ENCODE measurements at places on chromosomes 1 and 21. TPM values are rescaled to one million over a fixed set of nuclear protein-coding genes. Genes with fewer than 3 reads are reported as not detected.

Gene TOR1AIP1
- 64.6 TPM for total RNA-seq

Gene RAB42
- 6.1 TPM for total RNA-seq

Gene TRAF3IP3
- total RNA-seq: not detected

DNA sequence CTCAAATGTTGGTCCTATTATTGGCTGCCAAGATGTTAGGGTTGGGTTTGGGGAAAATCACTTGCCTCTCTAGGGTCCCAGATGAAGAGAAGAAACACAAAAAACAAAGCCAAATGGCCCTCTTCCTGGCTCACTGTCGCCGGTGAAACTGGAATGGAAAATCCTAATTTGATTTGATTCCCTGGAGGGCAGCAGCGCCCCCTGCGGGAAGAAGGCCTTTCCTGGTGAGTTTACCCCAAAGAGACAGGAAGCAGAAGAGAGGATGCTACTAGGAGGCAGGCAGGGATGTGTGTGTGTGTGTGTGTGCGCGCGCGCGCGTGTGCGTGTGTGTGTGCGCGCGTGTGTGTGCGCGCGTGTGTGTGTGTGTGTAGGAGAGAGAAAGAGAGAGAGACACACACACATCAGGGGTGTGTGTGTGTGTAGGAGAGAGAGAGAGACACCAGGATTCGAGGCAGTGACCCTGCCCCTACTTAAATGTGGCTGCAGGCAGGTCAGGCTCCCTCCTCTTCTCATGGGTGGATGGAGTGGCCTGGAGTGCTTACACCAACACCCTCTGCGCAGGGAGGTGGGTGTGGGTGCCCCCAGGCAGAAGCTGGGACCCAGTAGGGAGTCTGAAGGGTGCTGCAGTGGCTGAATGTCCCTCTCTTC lies 3.1 kb upstream of the SELENON start:
- DNase-seq: peak; percentile 81

DNA sequence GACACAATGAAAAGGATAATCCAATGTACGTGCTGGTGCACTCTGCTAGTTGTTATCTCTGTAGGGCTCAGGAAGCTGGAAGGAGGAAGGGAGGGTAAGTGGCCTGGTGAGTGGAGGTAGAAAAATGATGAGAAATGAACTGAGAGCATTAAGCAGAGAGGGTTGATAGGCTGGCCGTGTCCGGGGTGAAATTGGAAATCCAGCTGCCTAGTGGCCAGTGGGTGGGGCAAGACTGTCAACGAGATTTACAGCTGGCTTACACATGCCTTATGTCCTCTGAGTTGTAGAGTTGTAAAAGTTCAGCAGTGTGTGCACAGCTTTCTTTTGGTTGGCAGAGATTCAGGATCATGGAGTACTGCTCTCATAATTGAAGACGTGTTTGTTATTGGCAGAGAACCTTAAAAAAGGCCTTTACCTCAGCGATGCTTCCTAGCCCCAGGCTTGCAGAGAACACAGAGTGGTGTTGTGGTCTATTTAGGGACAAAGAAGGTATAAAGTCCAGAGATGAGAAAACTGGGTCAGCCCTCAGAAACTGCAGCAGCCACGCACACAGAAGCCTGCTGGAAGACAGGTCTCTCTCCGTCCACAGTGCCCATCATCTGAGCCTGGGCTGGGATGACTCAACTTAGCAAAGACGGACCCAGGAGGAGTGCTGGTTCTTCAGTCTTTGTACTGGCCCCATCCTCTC lies 132.4 kb downstream of the EDEM3 start:
- DNase-seq: peak; percentile 72

All from GM23248 (cell line).